Forelimb muscle (tissue), 1 donor: ENCODE measurements at places on chromosomes 2 and 18.

DNA sequence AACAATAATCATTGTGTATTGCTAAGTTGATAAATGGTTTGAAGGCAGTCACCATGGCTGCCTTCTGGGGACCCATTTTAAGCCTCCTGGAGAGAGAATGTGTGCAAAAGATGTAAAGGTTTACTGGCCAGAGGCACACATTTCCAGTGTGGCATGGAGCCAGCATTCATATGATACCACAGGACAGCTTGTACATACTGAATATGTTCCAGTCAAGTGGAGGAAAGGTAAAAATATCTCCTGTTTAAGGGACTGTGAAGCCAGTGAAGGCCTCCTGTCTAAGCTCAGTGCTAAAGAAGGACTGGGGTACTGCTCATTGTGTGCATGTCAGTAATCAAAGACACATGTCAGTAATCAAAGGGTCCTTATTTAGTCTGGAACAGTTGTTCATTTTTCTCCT, 119.2 kb downstream of the BABAM2 start:
- DNase-seq, result no peak

GRCh38 chr2:7075834-7076233, 158.6 kb downstream of the RNF144A start:
- DNase-seq, result no peak

GRCh38 chr2:2503864-2504418, 172.9 kb upstream of the MYT1L start:
- DNase-seq, result no peak

DNA sequence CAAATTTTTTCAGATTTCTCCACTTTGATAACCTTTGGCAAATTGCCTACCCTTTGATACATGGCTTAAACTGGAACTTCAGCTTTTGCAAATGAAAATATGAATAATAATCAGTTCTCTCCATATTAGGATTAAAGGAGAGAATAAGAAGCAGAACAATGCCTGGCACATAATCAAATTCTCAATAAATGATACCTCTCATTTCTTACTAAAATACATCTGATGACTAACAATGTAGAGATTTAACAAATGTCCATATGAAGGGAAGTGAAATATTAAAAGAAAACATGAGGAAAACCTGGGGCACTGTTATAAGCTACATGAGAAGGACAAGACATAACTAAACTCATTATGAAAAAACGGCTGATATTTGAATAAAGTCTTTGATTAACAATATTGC, 1103.6 kb downstream of the LRP1B start:
- DNase-seq, result no peak

- no peak for DNase-seq
Measured at GRCh38 chr2:160609346-160609745, 115.7 kb upstream of the RBMS1 start.

DNA sequence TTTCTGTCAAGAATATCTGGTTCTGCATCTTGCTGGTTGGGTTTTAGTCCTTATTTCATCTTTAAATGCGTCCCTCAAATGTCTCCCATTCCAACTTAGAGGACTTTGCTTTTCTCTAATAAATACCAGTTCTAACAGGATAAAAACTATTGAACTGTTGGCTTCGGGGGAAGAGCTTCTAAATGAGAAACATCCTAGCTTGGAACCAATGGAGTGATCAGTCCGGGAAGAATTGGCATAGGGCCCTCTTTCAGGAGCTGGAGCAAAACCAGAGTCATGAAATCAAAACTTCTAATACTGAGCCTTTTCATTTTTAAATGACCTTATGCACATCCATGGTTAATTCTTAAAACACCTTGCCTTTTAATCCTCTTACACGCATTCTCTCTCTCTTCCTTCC, 401.6 kb upstream of the SMIM21 start:
- no peak for DNase-seq

DNA sequence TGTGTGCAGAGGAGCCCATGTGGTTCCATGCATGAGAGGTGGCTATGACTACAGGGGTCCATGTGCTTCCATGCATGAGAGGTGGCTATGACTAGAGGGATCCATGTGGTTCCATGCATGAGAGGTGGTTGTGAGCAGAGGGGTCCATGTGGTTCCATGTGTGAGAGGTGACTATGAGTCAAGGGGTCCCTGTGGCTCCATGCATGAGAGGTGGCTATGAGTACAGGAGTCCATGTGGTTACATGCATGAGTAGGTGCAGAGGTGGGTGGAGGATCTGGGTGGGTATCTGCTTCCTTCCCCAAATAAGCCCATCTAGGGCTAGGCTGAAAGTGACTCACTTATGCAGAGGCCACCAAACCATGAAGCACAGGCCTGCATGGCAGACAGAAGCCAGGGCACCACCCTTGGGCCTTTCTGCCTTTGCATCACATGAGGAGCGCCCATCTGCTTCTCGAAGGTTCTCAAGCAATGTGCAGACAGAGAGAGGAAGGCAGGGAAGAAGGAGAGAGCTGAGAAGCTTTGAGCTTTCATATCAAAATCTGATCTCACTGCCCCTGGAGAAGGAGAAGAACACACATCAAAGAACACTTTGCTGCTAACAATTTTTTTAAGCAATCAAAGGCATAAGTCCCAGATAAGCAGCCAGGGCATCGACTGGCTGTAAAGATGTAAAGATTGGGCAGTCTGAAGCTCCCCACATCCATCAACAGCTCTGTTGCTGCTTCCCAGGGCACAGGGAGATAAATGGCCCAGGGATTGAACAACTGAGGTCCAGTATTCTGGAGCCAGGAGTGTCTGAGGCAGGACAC, 137.6 kb downstream of the TNS1 start:
- no peak for DNase-seq

- no peak for DNase-seq
Measured at GRCh38 chr2:115122701-115123100, 680.3 kb downstream of the DPP10 start.

DNA sequence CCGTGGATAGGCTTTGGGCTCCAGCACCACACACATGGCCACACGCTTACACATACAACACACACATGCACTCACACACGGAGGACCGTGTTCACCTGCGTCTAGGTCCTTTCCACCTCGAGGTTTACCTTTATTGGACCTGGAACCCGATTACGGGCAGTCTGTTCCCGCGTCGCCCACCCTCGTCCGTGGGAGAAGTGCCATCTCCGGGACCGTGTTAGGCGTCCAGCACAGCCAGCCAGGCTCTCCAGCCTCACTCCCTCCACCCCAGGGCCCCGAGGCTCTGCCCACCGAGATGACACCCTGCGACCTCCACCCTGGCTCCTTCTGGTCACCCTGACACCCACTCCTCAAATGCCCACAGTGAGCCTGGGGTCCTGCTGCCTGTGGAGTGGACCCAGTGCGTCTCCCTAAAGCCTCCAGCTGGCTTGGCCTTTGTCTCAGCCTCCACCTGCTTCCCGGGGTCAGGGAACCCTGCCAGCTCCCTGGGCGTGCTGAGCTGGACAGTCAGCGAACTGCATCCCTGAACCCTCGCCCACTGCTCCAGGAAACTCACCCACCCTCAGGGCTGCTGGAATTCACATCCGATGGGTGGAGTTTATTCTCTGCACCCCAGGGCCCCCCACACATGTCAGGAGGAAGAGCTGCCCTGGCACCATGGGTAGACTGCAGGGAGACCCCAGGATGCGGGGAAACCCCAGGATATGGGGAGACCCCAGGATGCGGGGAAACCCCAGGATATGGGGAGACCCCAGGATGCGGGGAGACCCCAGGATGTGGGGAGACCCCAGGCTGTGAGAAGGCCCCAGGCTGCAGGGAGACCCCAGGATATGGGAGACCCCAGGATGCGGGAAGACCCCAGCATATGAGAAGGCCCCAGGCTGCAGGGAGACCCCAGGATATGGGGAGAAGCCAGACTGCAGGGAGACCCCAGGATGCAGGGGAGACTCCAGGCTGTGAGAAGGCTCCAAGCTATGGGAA, 33.0 kb downstream of the ADI1 start:
- no peak for DNase-seq

- no peak for DNase-seq
Measured at GRCh38 chr2:73494031-73494430, 108.4 kb downstream of the ALMS1 start.

- peak; percentile 81 for DNase-seq
Measured at GRCh38 chr2:108377815-108378630, at the start of gene SULT1C4. Gene SULT1C4 (plus strand): TSS chr2:108377954. CDS start chr2:108378338, 384 bp downstream.

DNA sequence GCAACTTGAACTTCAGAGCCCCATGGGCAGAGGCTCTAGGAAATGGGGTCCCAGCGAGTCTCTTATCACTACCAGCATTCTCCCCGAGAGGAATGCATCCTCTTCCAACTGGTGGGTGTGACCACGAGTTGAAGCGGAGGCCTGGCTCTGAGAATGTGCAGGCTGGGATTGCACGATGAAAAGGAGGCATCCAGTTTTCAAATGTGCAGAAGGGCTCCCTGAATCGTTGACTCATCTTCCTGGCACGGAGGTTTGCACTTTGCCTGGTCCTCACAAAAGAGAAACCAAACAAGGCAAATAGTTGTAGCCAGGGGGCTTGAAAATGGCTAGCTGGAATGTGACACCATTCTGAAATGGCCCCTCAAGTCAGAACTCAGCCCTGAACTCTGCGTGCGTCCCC, 216.7 kb downstream of the GLI2 start:
- no peak for DNase-seq

DNA sequence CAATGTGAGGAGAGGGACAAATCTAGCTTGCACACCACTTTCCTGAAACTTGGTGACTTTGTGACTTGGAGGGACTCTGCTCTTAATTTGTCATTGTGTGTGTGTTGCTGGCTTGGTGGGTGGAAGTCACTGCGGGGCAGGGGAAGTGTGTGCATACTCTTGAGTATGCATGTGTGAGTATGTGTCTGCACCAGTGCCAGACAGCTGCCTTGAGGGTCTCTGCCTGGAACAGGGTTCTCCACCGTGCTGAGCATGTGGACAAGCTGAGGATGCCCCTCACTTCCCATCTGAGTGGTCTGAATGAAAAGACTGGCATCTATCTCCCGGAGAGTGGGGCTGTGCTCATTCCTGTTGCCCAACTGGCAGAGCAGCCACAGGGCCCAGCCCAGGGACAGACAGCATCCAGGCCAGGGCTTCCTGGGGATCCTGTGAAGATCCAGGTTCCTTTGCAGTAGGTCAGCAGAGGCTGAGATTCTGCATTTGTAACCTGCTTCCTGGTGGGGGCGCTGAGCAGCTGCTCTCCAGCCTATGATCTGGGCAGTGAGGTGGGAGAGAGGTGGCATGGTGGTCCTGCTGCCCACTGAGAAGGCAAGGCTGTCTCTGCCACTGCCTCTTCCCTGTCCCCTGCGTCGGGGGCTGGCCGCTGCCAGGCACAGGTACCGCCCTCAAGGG, 138.9 kb upstream of the HAAO start:
- no peak for DNase-seq

- no peak for DNase-seq
Measured at GRCh38 chr2:135942936-135943688, 42.3 kb downstream of the DARS1 start.

DNA sequence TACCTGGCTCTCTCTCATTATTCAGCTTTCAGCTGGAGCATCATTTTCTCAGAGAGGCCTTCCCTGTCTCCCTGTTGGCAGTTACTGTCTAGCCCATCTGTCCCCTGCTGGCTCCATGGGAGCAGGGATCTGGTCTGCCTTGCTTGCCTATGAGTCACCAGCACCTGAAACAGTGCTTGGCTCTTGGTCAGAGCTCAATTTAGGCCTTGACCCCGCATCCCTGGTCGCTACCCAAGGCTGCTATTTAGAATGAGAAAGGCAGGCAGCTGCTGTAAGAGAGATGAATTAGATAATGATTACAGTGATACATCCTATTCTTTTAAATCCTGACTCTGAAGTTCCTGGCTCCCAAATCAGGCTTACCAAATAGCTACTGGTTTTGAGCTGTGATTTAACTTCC, 32.9 kb downstream of the KCNE4 start:
- DNase-seq, result no peak

- no peak for DNase-seq
Measured at GRCh38 chr18:42914476-42914875, 201.0 kb downstream of the RIT2 start.

DNA sequence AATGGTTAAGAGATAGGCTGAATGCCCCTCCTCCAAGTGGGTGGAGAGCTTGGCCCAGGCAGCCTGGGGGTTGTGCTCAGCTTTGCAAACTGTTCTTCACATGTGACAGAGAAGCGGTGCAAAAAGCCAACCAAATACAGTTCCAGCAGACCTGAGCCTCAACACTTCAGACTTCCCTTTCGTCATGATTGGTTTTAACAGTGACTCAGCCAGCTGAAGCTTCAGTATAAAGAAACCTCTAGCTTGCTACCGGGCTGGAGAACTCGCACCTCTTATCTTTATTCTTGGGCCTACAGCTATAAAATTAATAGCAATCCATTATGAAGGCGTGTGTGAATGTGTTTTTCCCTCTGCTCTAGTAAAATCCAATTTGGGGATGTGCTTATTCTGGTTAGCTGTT, 20.0 kb downstream of the SETBP1 start:
- DNase-seq, result no peak

DNA sequence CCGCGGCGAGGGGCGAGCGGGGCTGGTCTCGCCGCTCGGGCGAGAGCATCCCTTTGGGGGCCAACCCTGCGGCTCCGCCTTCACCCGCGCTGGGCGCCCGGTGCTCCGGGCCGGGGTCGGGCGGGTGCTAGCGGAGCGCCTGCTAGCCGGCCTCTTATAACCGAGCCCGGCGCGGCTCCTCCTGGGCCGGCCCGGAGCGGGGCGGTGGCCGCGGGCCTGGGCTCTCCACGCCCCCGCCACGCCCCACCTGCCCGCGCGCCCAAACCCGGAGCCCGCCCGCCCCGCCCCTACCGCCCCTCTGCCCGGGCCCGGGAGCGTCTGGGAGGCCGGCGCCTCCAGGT, at the start of gene FOXI3:
TSS of gene FOXI3 (minus strand) at position 129 of the 341 bp plus-strand sequence. CDS start 158 bp downstream, outside the sequence.
- no peak for DNase-seq

- DNase-seq, result no peak
Measured at GRCh38 chr18:45954070-45954934, 12.8 kb downstream of the EPG5 start.

GRCh38 chr2:9800975-9801726, 42.1 kb upstream of the TAF1B start:
- DNase-seq, result no peak

DNA sequence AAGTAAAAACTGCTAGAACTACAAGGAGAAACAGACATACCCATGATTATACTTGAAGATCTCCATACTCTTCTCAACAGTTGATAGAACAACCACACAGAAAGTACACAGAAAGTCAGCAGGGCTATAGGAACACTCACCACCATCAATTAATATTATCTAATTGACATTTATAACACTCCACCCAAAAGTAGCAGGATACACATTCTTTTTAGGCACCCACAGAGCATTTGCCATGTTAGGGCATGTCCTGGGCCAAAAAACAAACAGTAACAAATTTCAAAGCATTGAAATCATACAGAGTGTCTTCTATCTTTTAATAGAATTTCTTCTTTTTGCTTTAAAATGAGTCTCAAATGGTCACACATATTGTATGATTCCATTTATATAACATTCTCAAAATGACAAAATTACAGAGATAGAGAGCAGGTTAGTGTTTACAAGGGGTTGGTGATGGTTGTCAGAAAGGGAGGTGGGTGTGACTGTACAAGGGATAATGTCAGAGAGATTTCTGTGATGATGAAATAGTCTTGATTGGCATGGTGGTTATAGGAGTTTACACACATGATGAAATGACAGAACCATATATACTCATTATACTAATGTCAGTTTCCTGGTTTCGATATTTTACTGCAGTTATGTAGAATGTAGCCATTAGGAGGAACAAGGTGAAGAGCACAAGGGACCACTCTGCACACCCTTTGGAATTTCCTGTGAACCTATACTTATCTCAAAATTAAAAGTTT, 82.8 kb downstream of the NCK2 start:
- no peak for DNase-seq

- DNase-seq, result no peak
Measured at GRCh38 chr2:59083075-59083828, 842.1 kb upstream of the FANCL start.

GRCh38 chr2:149561309-149561926, 26.2 kb downstream of the MMADHC start:
- DNase-seq, result peak; percentile 16
